ENCODE measurements at places on chromosomes 16 and 17.

DNA sequence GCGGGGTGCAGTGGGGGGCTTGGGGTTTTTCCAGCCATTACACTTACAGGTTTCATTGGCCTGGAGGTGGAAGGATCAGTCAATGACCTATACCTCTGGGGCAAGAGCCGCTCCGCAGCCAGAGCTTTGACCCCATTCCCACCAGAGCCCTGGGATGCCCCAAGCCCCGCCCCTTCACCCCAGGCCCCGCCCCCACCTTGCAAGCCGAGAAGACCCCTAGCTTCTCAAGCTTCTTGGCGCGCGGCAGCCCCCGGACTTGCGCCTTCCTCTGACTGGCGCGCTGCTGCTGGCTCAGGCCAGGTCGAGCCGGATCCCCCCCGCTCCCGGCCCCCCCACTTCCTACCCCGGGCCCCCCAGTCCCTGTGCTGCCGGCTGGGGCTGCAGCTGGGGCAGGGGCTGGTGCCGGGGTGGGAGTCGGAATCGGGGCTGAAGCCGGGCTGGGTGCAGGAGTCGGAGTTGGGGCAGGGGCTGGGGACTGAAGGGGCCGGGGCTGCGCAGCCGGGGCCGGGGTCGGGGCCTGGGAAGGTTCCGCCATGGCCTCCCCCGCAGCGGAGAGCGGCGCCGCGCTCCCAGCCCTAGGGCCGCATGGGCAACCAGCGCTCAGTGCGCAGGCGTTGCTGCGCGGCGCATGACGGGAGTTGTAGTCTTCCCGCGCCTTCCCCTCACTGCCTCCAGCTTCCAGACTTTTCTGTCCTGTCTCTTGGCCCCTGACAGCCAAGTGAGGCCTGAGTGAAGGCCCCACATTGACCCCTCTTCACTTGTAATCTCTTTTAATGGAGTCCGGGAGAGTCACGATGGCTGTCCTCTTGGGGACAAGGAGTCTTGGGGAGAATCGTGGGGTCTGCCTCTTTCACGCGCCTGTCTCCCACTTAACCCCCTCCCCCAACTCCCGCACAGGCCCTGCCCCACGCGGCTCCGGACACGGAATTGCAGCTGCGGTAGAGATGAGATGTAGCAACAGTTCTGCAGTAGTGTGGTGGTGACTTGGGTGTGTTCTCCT, at the start of gene KAT2A:
KAT2A (minus strand) TSS at position 598 of the 1,000 bp plus-strand sequence; CDS start at position 535, 63 bp downstream.
- peak; percentile 30 for DNase-seq

GRCh38 chr17:8176197-8176940, at the start of gene TMEM107:
TSS of gene TMEM107 (minus strand) at chr17:8176380. CDS start at chr17:8176286, 94 bp downstream.
- DNase-seq: peak; percentile 48

GRCh38 chr17:68612923-68613292, 11.7 kb upstream of the FAM20A start:
- no peak for DNase-seq

- DNase-seq: no peak
These were observed 1.6 kb downstream of the ITPRIPL2 start for GRCh38 chr16:19115148-19116021.

DNA sequence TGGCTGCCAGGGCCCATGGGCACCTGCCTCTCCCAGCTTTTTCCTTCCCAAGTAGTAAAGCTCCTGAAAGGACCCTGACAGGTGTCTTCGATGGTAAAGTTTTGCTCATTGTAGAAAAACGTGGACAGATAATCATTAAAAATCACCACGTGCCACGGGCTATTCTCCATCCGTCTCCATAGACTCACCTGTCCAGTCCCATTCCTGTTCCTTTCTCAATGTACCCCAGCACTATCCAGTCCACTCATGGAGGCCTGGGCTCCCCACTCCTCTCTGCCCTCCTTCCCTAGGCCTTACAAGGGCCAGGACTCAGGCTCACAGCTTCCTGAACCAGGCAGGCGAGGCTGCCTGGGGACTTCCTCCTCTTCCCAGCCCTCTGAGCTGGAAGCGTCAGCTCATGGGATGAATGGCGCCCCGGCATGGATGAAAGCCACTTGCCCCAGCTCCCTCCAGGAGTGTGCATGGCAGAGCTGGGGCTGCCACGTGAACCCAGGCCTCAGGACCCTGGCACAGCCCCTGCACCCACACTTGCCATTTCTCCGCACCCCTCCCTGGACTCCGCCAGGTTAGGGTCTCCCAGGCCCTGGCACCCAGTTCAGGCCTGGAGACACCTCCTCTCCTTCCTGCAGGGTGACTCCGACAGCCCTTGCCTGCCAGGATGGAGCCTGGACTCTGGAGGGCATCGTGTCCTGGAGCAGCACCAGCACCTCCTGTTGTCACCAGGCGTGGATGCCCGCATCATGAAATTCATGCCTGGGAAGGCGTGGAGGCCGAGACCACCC, 8.8 kb downstream of the CTRB1 start:
- DNase-seq: no peak

- DNase-seq: no peak
These were observed 154.4 kb downstream of the AXIN2 start for GRCh38 chr17:65407017-65407416.

- DNase-seq: no peak
These were observed 21.5 kb downstream of the MBTD1 start for GRCh38 chr17:51238255-51238887.
